ENCODE measurements at places on chromosomes 6 and 20.

DNA sequence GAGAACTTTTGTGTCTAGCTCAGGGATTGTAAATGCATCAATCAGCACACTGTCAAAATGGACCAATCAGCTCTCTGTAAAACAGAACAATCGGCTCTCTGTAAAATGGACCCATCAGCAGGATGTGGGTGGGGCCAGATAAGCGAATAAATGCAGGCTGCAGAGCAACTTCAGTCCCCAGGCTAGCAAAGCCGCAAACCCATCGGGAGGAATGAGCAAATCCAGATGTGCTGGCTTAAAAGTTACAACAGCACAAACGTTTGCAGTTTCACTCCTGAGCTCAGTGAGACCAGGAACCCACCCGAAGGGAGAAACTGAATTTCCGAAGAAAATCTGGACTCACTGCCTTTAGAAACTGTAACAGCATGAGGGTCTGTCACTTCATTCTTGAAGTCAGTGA lies 21.9 kb upstream of the MBOAT1 start:
- DNase-seq = no peak

GRCh38 chr6:130713144-130713543 lies 114.1 kb upstream of the SMLR1 start:
- no peak for DNase-seq

- no peak for DNase-seq
Observed at GRCh38 chr6:89110284-89110683, 7.6 kb downstream of the SRSF12 start.

DNA sequence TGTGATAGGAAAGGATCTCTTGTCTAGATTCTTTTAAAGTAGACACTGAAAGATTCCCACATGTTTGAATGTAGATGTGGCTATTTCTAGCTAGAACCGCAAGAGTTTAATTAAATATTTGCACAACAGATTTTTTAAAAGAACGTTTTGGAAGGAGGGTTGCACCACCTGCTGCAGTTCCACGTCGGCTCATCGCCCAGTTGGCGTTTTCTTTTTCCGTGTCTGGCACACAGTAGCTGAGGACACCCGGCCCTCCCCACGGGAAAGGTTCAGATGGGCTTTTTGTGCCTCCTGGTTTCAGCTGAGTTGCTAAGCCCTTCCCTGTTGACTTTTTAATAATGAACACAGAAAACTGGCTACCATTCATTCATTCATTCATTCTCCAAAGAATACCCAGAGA lies 41.8 kb upstream of the DOK5 start:
- no peak for DNase-seq

- DNase-seq = no peak
Observed at GRCh38 chr20:26216025-26216424, 519.4 kb upstream of the ZNF337 start.

DNA sequence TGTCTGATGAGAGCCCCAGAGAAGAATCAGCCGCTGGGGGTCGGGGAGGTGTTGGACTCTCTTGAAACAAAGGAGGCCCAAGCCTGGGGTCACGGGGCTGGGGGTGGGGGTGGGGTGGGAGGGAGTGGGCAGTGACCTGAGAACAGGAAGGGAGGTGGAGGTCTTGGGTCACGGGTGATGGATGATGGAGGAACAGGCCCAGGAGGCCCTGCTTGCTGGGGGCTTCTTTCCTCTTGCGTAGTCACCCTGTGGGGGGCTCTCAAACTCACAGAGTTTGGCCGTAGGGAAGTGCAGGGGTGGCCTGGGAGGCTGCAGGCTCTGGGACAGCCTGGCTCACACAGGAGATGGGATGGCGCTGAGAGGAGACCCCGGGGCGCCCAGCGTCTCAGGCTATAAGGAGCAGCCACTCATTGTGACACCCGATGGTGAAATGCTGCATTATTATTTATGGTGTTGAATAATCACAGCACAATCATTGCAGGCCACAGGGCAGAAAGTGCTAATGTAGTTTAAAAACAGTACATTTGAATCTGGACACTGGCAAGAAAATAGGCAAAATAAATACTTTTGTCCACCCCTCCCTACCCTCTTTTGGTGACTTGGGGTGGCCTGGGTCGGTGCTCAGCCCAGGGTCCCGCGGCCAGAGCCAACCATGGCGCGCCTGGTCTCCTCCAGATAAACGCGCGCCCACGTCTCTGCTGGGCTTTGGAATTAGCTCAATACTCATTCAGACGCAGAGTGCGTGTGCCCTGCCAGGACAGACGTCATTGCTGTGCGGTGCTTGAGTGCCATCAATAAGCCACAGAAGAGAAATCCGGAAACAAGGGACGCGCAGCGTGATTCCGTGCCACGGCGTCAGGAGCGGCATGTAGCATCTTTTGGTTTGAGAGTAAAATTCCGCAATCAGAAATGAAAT lies 27.3 kb upstream of the BHLHE23 start:
- DNase-seq = no peak

- no peak for DNase-seq
Observed at GRCh38 chr6:159122453-159122852, 46.7 kb upstream of the FNDC1 start.

- DNase-seq = no peak
Observed at GRCh38 chr6:15658181-15658744, 4.6 kb downstream of the DTNBP1 start.

DNA sequence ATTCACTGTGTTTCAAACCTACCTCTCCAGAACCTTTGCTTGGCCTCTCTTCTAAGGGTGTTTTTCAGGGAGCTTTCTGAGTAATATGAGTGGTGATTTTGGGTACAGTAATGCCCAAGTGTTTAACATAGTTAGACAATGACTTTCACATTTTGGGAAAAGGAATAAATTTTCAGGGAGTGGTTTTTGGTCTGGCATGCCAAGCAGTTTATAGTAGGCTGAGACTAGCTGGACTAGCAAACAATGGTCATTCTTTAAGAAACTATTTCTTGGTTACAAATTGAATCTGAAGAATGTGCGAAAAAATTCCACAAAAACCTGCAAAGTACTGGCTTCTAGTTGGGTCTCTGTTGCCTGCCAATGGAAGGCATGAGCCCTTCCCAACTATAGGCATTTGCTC lies 15.4 kb downstream of the FNDC1 start:
- no peak for DNase-seq

DNA sequence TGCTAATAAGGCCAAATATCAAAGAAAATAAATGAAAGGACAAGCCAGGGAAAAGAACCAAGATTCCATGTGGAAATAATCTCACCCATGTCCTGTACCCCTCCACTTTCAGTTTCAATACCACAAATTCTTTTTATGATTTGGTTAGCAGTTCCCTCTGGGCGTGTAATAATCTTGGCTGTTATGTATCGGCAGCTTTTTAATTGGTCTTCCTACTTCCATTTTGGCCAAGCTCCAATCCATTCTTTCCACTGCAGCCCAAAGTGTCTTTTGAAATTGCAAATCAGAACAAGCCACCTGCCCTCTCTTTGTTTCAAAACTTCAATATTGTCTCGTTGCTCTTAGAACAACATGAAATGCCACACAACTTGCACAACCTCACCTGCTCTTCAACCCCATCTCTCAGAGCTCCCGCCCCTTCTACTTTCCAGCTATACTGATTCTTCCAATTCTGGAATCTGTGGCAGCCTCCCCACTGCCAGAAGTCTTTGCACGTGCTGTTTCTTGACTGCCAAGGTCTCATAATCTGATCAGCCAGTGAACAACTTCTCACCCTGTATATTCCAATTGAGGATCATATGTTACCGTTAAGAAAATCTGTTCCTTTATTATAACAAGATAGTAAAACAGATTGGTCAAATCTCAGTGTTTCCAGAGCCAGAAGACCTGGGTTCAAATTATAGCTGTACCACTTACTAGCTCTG lies 354.5 kb downstream of the CBLN4 start:
- no peak for DNase-seq

GRCh38 chr20:24842918-24843715 lies 106.0 kb upstream of the CST7 start:
- DNase-seq = no peak

GRCh38 chr6:25793970-25794369 lies 37.9 kb downstream of the SLC17A1 start:
- no peak for DNase-seq

GRCh38 chr6:82248273-82248735 lies 760 bp upstream of the IBTK start:
- no peak for DNase-seq

DNA sequence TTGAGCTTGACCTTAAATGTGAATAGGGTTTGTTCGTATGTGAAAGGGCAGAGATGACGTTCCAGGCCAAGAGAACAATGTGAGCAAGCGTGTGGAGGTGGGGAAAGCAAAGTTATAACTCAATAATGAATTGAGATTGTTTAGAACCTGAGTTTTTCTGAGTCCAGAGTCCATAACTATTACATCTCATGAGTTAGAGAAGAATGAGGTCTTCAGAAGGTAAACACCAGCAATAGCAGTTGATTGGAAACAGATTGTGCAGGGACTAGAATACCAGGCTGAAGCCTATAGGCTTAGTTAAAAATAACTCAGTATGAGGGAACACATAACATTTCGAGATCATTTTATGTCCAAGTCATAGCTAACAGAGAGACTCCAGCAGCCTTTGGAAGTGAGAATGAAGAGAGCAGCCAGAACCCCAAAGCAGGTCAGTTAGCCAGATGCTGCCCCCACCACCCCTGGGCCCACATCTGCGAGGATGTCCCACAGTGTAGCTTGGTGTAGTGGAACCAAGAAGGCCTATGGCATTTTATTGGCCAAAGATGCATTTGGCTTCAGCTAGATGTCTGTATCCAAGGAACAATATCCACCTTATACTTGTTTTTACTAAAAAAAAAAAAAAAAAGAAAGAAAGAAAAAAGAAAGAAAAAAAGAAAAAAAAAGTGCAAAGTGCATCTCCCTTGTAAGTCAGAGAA lies 121.7 kb downstream of the TNFRSF21 start:
- no peak for DNase-seq

DNA sequence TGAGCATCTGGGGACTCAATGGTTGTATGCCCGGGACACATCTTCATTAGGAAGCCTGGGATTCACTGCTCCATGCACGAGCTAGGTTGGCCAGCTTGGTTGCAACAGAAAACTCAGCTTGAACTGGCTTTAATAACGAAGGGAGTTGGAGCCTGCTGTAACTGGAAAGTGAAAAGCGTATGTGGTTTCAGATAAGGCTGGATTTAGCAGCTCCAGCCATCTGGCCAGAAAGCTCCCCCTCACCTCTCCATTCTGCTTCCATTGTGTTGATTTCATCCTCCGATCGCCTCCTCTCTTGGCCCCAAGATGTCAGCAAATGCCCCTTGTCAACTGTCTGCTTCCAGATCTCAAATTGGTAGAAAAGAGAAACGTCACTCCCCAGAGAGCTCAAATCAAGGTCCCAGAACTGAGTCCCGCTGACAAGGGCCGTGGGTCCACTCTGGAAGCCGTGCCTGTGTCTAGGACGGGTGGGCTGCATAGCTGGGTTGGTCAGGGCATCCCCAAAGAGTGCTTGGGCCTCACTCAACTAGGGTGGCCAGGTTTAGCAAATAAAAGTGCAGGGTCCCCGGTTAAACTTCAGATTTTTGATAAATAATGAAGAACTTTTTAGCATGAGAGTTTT lies 117.0 kb upstream of the PMEPA1 start:
- DNase-seq = no peak

- DNase-seq = peak; percentile 58
Observed at GRCh38 chr20:43537921-43538877, 20.6 kb upstream of the SGK2 start.

GRCh38 chr6:44001318-44002066 lies 125.8 kb downstream of the MRPL14 start:
- DNase-seq = peak; percentile 73

GRCh38 chr6:170583756-170584180 lies 669 bp downstream of the PDCD2 start:
- no peak for DNase-seq

All from HuH-7.5 (cell line).